ENCODE measurements at places on chromosomes 7 and 10.
A peak's percentile ranks its signal among the peaks of the same experiment; 100 is the strongest.

GRCh38 chr7:15832996-15833395 lies 146.5 kb upstream of the MEOX2 start:
- no peak for DNase-seq

DNA sequence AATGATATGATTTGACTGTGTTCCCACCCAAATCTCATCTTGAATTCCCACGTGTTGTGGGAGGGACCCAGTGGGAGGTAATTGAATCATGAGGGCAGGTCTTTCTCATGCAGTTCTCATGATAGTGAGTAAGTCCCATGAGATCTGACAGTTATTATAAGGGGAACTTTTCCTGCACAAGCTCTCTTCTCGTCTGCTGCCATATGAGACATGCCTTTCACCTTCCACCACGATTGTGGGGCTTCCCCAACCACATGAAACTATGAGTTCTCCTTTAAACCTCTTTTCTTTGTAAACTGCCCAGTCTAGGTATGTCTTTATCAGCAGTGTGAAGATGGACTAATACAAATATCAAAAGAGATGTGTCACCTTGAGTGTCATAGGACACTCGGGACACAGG lies 502.7 kb upstream of the PODXL start:
- DNase-seq = no peak

DNA sequence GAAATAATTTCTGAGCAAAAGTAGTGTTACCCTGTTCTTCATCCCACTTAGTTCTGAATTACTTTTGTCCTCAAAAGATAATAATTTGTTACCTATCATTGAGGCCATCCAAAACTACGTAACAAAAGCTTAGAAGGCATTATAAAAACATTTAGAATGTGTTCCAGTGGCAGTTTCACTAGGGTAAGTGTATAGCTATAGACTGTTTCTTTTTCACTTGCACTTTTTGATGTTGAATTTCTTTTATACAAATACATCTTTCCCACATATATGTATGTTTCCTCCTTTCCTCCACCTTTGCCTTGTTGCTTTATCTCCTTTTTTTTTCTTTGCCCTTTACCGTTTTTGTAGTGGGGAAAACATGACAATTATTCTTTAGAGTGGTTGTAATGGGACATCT lies 33.5 kb downstream of the CAPZA2 start:
- DNase-seq = no peak

- no peak for DNase-seq
These were observed 63.7 kb upstream of the STEAP1B start for GRCh38 chr7:22563621-22564241.

- no peak for DNase-seq
These were observed 255.1 kb downstream of the TNS3 start for GRCh38 chr7:47326808-47327207.

DNA sequence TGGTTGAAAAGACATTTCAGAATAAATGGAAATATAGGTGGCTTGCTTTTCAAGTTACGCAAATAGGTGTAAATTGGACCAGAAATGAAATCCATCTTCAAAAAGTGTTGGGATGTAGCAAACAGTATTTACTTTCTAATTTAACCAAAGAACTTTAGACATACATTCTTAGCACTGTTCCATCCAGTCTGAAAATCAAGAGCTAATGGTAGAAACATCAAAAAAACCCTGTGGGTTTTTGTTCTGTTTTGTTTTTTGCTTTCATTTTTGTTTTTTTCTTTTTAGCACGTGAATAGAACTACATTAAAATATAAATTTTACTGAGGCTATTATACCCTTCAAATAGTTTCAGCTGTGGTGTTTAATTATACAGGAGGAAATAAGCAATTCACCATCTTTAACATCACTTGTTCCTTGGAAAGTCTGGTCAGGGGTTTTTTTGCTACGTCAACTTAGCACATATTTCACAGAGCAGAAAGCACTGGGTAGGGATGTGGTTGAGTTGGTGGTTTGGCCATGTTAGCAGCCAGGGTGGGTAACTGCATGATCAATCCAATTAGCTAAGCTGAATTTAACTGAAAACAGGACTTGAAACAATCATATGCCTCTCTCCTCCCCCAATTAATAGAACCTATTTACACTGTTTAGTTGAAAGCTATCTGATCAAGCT lies 275.4 kb upstream of the PFKP start:
- no peak for DNase-seq

DNA sequence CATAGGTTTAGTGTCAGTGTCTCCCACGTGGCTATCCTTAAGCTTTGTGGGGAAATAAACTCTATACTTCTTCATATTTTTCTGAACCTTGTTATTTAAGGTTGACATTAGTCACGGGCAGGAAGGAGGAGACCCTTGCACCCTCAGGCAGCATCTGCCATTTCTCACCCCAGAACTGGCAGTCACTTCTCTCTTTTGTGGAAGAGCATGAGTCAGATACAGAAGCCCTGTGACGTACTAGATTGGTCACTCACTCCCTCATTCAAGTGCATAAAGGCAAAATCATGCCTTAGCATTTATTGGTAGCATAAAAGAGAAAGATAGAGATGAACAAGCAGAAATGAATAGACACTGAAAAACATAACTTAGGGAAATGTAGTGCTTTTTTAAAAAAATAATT lies 206.0 kb upstream of the MDFIC start:
- no peak for DNase-seq

GRCh38 chr10:44361109-44361508 lies 23.8 kb downstream of the CXCL12 start:
- no peak for DNase-seq

DNA sequence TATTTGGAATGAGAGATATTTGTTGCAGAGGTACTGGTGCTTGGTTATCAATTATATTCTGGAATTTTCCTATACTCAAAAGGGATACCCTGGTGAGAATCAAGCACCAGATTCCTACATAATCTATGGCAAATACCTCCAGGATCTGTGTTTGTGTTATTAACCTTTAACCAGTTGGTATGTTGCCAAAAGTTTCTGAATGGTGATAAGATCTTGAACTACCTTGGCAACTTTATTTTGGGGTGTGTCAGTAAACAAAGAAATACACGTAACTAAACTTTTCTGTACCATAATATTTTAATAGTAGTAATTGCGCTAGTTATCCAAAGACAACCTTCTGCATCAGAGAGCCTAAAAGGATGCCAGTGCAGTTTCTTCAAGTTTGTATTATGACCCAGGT lies 13.4 kb downstream of the SCIN start:
- DNase-seq = no peak

GRCh38 chr10:78609976-78610375 lies 458.8 kb upstream of the ZMIZ1 start:
- no peak for DNase-seq

GRCh38 chr10:79098596-79099015 lies 29.8 kb downstream of the ZMIZ1 start:
- DNase-seq = no peak

GRCh38 chr10:43323245-43323644 lies 48.2 kb upstream of the FXYD4 start:
- no peak for DNase-seq

DNA sequence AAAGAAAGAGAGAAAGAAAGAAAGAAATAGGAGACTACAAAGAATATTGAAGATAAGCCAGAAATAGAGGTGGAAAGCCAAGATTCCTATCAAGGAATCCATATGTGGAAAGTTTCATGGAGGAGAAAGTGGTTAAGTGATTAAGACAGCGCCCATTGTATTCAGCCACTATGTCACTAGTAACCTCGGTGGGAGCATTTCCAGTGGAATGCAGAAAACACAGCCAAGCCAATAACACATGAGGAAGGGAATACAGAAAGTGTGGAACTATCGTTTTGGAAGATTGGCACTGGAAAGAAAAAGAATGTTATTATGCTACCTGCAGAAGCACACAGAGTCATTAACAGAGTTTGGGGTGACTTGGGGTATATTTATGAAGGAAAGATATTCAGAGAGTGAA lies 2.7 kb downstream of the MGAM2 start:
- no peak for DNase-seq

DNA sequence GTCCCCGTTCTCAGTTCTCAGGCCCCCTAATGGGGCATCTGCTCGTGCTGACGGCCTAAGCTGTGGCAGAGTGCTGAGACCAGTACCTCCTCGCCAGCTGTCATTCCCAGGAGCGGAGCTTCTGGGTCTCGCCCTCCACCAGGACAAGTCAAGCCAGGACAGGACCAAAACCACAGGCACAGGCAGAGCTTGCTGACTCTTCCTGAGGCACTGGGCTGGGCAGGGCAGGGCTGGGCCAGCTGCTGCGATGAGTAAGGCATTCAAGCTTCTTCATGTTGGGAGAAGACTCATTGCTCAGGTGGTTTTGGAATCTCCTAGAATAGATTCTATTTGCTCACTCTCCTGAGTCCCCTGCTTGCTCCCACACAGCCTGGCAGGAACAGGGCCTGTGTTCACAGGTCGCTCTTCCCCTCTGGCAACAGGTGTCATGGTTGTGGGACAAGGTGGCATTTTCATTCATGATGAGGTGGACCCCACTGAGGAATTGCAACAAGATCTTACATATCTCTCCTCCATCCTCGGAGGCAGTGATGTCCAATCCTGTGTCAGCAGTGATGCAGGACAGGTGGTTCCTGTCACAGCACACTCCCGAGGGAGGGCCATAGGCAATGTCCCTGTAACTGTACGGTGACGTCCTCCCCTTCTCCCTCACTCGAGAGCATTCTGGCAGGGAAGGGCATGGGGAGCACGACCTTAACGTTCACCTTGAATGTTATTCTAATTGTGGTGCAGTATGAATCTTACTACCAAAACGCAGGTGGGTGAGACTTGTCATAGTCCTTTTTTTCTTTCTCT lies 17.0 kb upstream of the SH3PXD2A start:
- DNase-seq = no peak

DNA sequence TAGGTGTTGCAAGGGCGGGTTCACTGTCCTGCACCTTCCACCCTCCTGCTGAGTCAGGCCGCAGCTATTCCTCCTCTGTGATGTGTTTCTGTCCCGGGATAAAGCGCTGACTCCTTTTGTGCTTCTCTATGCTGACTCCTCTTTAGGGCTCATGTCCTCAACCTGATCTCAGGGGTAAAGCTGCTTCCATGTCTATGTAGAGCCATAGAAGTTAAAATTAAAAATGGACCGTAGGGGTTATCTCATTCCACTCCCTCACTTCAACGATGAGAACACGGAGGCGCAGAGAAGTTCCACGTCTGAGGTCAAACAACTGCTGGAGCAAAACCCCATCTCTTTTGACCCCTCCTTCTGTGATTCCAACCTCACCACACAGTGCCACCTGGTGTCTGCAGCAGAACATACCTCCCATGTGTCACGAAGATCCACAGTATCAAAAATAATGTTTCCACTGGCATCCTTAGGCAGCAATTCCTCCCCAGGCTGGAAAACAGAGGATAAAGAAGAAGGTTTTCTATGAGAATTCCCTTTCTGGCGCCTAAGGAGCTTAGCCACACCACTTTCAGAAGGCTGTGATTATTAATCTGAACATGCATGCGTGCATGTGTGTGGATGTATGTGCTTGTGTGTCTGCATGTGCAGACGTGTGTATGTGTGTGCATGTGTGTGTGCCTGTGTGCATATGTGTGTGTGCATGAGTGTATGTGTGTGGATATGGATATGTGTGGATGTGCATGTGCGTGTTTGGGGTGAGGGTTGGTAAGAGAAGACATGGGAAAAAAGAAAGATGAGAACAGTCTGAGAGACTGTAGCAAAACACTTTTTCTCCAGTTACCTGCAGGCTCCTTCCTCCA lies 81.2 kb upstream of the UCN3 start:
- peak; percentile 2 for DNase-seq

GRCh38 chr10:128642502-128642901 lies 516.3 kb upstream of the MKI67 start:
- no peak for DNase-seq

GRCh38 chr10:102647443-102648268 lies 3.4 kb downstream of the TRIM8 start:
- DNase-seq = no peak

- no peak for DNase-seq
These were observed 413 bp downstream of the PANK1 start for GRCh38 chr10:89644691-89644966.

DNA sequence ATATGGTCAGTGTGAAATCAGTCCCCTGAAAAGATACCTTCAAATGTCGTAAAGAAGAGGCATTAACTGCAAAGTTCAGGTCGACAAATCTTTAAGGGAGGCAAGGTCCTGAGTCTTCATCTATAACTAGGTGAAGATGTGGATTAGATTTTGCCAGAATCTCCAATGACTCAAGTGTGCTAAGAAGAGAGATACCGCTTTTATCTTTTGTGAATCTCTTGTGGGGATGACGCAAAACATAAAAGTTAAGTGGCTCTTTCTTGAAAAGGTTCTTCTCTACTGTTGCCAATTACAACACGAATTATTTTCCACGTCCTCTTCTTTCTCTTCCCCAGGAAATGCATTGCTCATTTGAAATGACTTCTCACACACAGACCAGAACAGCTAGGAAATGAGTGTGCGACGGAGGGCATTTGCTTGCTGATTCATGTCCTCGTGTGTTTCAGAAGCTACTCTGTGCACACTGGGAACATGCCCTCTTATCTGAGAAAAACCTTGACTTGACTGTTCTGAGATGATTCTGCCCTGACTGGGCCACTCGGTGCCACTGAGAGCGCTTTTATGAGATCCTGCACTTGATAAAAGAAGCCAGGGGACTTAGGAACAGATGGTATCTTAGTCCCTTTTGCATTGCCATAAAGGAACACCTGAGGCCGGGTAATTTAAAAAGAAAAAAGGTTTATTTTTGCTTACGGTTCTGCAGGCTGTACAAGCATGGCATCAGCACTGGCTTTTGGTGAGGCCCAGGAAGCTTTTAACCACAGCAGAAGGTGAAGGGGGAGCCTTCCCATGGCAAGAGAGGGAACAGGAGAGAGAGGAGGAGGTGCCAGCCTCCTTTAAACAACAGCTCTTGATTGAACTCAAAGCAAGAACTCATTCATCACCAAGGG lies 169.5 kb upstream of the PFKP start:
- DNase-seq = no peak

DNA sequence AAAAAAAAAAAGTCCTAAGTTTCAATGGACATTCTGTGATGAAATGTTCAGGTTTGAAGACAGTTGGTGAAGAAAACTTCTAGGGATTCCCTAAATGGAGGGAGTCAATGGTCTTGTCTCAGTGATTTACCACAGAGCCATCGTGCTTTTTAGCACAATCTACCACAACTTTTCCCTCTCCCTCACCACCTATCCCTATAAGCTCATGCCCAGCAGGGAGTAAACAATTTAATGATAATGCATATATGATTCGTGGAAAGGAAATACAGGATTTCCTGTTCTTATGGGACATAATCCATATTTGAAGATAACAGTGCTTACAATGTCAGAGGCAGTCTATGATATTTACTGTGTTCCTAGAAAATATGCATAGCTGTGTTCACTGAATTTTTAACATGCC lies 38.4 kb upstream of the CD36 start:
- DNase-seq = no peak

GRCh38 chr10:51524041-51524440 lies 175.4 kb downstream of the CSTF2T start:
- DNase-seq = no peak

DNA sequence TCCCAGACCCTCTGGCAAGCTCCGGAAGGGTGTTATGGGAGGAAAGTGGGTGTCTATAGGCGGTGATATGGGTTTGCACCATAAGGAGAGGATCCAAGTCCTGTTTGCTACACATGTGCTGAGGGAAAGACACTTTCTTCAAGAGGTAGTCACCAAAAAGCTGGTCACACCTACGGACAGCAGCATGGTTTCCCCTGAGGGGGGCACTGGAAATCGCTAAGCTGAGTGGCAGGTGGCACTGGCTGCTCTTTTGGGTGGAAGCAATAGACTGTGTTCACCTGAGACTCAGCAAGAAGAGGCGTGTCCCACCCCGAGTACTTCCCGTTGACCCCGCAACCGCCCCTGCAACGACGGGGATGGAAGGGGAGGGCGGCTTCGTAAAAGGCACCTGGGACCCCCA lies 1.8 kb upstream of the FOXI2 start:
- no peak for DNase-seq
